ENCODE measurements at places on chromosomes 2 and 18.

GRCh38 chr2:23806201-23806600, 120.7 kb downstream of the ATAD2B start:
- no peak for DNase-seq

DNA sequence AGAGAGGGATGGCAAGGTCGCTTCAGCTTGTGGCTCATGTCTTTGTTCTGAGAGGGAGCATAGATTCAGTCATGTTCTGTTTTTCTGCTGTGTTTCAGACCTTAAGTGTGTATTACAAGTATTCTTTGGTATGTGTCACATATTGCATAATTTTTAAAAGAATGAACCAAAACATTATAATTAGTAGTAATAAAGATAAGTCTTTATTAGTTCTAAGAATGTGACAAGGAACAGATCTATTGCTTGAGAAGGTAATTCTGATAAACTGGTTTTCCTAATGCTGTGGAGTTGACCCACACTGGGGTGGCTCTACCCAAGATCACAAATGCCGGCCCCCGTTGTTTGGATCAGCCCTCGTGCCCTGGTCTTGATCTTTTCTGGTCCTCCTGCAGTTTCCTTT, 124.3 kb upstream of the FOSL2 start:
- DNase-seq, result no peak

GRCh38 chr2:20537423-20538307, 90.8 kb downstream of the RHOB start:
- no peak for DNase-seq

DNA sequence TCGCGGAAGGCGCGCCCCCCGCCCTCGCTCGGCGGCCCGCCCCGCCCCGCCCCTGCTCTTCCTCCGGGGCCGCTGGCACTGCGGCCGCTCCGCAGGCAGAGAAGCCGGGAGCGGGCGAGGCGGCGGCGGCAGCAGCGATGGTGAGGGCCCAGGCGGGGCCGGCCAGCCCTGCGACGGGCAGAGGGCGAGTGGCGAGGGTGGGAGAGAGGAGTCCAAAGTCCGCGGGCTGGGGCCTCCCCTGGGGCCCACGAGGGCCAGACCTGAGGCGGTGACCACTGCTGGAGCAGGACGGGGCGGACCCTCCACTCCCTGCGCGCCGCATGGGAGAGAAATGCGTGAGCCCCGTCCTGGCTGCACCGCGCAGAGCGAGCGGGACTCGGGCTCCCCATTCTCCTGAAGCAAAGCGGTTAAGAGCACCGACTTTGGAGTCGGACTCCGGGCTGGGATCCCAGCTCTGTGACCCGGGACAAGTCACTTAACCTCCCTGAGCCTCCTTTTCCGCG, at the start of gene VAMP5:
VAMP5 (plus strand) TSS at position 78 of the 503 bp plus-strand sequence; CDS start at position 138, 60 bp downstream.
- no peak for DNase-seq

Measured in CD4-positive, alpha-beta T cell treated with Interleukin-2 at 100 ng/mL for 4 hours (primary cell).